ENCODE measurements at places on chromosomes 3 and 15.

GRCh38 chr3:38368238-38368637, 21.7 kb downstream of the XYLB start:
- DNase-seq: no peak

GRCh38 chr15:24962880-24963279, 8.1 kb downstream of the SNRPN start:
- DNase-seq: no peak

DNA sequence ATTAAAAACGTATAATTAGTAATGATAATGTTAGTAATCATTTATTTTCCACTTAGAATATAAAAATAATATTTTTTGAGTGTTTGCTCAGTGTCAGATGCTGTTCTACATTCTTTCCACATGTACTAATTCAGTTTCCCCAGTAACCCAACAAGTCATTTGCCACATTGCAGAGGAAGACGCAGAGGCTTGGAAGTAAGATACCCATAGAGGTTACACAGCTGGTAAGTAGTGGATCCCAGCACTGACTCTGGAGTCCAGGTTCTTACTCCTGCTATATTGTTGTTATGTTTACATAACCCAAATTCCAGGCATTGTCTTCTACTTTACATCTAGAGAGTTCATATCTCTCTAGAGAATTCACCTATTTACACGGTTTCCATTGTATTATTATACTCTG, 48.2 kb upstream of the MYO5C start:
- DNase-seq: no peak

- no peak for DNase-seq
Measured at GRCh38 chr15:77138167-77138522, 67.2 kb upstream of the TSPAN3 start.

- no peak for DNase-seq
Measured at GRCh38 chr3:151560738-151561137, 99.9 kb upstream of the IGSF10 start.

DNA sequence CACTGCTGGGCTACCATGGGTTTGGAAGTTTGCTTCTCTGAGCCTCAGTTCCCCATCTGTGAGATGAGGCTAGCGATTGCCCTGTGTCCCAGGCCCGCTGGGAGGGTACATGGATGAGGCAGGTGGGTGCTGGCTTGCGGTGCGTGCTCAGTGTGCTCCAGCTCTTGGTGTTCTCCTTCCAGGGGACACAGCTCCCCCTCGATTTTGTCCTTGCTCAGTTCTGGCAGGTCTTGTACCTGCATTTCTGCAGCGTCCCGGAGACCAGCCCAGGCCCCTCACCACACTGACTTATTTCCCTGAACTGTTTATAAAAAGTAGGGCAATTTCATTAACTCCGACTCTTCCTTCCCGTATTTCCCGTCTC, 95.4 kb downstream of the TBC1D2B start:
- DNase-seq: no peak

- no peak for DNase-seq
Measured at GRCh38 chr3:54696313-54696712, 231.5 kb downstream of the LRTM1 start.

- no peak for DNase-seq
Measured at GRCh38 chr15:23384371-23384770, 29.8 kb downstream of the GOLGA8S start.

DNA sequence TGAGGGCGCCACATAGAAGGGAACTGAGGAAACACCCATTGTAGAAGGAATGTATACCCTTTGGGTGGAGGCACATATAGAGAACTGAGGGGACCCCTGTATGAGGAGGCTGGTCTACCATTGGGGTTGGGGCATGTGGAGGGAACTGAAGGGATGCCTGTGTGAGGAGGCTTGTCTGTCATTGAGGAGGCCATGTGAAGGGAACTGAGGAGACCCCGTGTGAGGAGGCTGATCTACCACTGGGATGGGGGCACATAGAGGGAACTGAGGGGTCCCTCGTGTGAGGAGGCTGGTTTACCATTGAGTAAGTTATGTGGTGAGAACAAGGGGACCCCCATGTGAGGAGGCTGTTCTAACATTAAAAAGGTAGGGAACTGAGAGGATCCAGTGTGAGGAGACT, 156.1 kb downstream of the FBLN2 start:
- DNase-seq: no peak

DNA sequence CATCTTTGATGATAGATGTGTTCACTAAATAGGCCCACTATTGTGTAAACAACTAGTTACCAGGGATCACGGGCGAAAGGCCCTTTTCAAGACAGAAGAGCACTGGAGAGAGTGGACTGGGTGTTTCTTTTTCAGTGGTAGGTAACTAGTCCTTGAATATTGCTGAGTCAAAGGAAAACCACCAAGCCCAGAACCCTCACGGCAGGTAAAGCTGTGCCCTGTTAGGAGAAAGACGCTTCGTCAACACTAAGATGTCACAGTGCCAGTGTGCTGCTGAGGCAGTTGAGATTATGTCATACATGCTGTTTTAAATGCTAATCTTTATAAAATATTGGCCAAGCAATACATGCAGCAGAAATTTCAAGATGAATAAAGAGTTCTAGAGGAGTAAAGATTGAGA, 578.6 kb downstream of the PYDC2 start:
- no peak for DNase-seq

DNA sequence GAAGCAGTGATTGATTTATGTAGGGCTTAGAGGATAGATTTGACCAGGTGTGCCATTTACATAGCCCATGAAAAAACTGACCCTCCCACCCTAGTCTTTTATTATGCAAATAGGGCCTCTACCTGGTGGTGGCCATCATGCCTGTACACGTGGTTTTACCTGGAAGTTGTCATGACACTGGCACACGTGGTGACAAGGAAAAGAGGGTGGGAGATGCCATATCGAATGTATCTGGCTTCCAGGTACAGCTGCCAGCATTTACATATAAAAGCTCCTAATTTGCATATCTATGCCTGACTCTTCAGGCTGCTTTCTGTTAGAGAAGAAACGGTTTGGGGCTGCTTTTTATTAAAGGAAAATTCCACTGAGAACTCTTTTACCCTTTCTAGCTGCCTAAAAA, 35.0 kb upstream of the DNAJC13 start:
- no peak for DNase-seq

DNA sequence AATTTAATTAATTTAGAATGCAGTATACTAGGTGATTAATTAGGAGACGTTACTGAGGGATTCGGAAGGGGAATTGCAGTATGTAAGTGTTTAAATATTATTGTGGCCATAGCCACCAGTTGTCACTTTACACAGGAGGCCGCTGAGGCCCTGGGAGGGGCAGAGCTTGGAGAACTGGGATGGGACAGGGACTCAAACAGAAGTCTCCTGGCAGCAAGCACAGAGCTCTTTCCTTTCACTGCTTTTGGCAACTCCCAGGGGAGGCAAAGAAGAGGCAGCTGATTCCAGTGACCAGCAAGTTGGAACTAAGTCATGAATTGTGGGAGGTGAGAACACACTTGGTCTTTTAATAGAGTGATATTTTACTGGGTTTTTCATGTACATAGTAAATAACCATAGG, 248.6 kb downstream of the RPLP1 start:
- DNase-seq: no peak

DNA sequence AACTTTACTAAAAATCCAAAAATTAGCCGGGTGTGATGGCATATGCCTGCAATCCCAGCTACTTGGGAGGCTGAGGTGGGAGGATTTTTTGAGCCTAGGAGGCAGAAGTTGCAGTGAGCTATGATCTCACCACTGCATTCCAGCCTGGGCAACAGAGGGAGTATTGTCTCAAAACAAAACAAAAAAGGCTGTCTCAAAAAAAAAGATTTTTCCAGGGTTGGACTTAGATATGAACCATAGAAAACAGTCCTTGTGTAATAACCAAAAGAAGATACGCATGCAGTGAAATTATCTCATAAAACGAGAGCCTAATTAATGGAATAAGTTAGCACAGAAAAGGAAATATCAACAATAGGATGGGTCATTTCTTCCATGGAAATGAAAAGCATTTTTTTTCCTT, 320.4 kb upstream of the RASGRP1 start:
- DNase-seq: no peak

GRCh38 chr15:64754663-64755426, 20.5 kb downstream of the RBPMS2 start:
- no peak for DNase-seq

DNA sequence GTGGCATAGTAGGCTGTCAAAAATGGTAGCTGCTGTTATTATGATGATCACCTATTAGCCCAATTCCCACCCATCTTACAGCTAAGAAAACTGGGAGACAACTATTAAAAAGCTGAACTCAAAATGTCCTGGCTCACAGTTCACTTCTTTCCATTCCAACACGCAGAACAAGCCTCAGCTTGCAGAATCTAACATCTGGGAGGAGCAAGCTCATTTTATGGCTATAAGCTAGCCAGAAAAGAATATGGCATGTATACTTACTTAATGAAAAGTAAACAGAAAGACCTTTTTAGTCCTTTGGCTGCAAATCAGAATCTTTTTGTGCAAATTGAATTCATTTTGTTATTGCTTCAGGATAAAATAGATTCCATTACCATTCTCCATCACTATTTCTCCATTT, 34.8 kb upstream of the CFAP20DC start:
- no peak for DNase-seq

GRCh38 chr15:66996094-66996493, 69.3 kb upstream of the SMAD3 start:
- DNase-seq: no peak

DNA sequence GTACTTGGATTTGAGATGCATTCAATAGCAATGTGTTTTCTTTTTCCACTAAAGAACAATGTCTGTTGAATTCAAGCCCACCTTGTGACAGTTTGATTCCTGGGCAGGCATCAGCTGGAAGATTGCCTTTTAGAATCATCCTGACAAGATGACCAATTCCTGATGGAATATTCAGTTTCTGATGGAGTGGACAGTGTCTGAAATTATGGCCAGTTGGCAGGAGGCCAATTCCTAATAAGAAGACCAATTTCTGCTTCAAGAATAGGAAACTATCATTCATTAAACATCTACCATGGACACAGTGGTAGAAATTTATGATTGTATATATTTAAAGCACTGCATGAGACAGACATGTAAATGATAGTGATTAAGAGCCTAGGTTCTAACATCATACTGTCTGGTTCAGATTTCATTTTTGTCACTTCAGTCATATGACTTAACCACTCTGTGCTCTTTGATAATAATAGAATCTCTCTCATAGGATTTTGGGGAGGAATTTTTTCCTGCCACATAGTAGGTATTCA, 133.6 kb downstream of the CLSTN2 start:
- DNase-seq: no peak

DNA sequence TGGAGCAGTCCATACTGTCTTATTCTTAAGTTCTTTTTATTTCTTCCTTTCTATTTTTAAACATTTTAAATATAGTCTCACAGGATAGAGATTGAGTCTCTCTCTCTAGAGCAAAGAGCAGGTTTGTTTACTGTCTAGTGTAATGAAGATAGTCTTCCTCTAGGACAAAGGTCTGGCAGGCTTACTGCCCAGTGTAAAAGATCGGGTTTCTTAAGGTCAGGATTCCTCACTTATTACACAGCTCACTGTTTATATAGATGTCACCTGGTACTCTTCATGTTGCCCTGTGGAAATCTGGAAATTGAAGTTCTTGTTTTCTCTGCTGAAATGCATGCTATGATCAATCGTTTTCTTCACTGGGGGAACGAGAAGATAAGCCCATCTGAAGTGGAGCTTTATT, 76.0 kb downstream of the ZBBX start:
- DNase-seq: no peak

DNA sequence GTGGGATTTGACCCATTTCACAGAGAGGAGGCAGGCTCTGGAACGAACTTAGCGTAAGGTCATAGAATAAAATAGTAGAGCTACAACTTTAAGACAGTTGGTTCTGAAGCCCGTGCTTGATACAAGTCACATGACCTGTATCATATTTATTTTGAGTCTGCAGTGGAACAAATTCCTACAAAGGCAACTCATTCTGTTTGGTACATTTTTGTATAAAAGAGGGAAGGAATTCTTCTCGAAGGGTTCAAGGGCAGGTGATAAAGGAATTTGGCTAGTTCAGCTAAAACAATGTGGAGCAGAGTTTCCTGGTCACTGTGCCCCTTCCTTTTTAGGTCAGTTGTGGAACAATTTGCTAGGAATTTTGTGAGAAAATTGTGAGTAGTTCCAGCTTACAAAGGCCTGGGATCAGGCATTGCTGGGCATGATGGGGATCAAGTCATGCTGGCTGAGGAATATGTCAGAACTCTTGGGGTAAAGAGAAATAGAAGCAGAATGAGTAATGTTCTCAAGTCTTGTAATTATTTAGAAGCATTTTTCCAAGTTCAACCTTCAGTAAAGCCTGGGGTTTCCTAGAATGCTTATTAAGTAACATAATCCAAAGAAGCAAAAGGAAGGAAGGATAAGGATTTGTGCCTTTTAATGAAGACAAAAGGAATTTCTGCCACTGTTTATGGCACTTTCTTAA, 19.1 kb downstream of the USP3 start:
- no peak for DNase-seq

GRCh38 chr3:78729946-78730345, 1037.9 kb downstream of the ROBO1 start:
- no peak for DNase-seq

DNA sequence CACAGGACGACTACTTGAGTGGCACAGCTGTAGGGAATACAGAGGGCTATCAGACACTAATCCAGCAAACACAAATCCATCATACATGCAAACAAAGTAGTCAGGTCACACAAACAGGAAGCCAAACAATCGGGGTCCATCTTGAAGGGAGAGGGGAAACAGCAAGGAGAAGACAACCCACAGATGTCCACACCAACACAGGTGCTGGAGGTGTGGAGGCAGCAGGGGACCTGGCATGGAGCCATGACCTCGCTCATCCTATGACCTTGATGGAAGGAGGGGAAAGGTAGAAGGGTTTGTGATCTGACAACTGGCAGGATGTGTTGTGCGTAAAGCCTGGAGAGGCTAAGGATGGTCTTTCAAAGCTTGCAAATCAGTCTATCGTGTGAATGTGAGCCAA, 39.9 kb upstream of the SKOR1 start:
- DNase-seq: no peak

DNA sequence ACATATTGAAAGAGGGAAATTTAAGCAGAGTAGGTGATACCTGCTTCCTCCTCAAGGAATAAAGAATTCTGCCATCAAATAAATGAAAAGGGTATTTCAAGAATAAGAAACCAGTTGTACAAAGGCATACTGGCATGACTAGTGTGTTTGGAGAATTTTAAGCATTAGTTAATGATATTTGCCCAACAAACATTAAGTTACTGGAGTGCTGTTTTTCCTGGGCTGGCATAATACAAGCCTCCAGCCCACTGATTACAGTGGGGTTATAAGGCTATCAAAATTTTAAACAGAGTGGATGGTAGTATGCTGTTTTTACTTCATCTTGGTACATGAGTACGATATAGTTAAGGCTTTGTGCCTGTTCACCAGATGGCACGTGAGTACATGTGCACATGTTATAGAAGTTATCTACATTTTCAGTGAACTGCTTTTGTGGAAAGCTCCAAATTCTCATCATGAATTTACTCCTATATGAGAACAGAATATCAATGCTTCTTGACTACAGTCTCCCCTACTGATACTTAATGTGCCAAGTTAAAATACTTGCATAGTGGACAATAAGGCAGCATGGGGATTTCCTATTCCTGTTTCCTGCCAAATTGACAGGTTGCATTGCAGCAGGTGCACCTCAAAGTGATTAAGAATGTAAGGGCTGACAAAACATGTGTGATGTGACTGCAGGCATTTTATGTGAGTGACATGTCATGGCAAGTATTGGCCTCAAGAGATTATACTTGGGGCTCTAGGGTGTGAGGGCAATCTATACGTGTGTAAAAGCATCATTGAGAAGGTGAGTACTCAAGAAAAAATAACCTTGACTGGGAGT, 14.9 kb downstream of the NAALADL2 start:
- no peak for DNase-seq

GRCh38 chr15:101440846-101441590, 48.5 kb downstream of the PCSK6 start:
- no peak for DNase-seq

- DNase-seq: no peak
Measured at GRCh38 chr15:48176112-48176511, 2.0 kb downstream of the MYEF2 start.
